Mucosa of gallbladder (tissue), 1 donor: ENCODE measurements at places on chromosomes 4 and X. TPM values are rescaled to one million over a fixed set of nuclear protein-coding genes. Genes with fewer than 3 reads are reported as not detected.

Gene SPACA5
- total RNA-seq = not detected

Gene MAGEA3
- total RNA-seq = not detected

Gene HOPX
- 27.6 TPM for total RNA-seq

DNA sequence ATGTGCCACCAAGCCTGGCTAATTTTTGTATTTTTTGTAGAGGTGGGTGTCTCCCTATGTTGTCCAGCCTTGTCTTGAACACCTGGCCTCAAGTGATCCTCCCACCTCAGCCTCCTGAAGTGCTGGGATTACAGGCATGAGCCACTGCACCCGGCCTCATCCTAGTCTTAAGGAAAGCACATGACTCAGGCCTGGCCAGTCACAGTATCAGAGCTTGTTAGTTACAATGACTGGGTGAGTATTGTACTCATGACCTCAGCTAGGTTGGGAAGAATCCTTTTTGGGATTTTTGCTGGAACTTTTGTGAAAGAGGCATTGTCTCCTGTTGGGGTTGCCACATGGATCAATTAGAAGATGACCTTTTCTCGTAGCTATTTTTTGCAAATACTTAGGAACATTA, 292.8 kb downstream of the RAPGEF2 start:
- DNase-seq = no peak

GRCh38 chr4:86706923-86707597, 112.9 kb downstream of the PTPN13 start:
- no peak for DNase-seq

DNA sequence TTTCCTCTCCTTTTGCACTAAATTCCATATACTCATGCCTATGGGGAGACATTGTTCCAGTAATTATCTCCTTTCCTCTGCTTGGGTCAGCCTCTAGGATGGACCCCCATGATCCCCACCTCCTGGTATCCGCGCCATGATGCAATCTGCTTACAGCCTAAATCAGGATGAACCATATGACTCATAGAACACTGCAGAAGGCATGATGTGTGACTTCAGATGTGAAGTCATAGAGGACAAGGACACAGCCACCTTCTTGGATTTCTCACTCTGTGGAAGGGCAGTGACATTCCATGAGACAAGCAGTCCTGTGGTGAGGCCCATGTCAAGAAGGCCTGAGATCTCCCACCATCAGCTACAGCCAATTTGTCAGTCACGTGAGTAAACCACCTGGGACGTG, 9.0 kb upstream of the TMEM144 start:
- no peak for DNase-seq

DNA sequence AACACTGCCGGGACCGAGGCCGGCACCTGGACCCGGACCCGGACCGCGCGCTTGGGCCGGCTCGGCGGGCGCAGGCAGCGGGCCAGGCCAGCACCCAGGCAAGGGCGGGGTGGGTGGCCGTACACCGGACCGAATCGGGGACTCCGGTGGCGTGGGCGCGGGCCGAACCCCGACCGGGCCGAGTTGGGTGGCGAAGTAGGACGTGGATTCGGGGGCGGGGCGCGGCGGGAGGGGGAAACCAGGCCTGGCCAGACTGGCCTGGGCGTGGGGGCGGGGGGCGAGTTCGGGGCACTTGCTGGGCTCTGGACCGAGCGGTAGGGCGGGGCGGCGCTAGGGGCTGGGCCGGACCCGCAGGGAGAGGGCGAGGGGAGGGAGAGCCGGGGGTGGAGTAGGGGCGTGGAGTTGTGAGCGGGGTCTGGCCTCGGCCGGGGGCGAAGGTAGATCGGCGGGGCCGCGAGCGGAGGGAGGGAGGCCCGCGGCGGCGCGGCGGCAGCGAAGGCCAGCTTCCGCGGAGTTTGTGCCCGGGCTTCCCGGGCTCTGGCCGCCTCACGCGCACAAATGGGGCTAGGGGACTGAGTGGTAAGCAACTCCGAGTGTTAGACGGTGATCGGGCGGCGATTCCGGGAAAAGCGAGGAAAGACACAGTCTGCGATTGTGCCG, 1.8 kb upstream of the BCORL1 start:
- no peak for DNase-seq

- no peak for DNase-seq
Observed at GRCh38 chr4:43048570-43048969, 156.1 kb downstream of the GRXCR1 start.

GRCh38 chr4:74104145-74104544, 5.2 kb upstream of the CXCL2 start:
- DNase-seq = peak; percentile 61

GRCh38 chrX:140521393-140521792, 16.5 kb upstream of the SOX3 start:
- no peak for DNase-seq
